ENCODE measurements at places on chromosomes 16 and 17.

DNA sequence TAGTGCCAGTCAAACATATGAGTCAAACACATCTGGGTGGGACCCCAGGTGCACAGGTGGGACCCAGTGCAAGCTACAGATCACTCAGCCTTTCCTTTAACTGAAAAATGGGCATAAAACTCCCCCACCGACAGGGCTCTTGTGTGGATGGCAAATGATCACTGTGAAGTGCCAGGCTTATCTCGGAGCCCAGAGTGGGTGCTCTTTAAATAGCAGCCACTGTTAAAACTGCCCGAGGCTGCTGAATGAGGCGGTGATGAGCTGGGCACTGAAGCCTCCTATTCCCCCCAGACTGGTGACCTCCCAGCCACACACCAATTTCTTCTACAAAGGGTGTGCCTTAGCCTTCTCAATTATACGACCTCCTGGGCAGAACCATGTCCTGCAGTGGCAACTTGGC is 433.8 kb downstream of the SLC39A11 start:
- DNase-seq, result no peak

DNA sequence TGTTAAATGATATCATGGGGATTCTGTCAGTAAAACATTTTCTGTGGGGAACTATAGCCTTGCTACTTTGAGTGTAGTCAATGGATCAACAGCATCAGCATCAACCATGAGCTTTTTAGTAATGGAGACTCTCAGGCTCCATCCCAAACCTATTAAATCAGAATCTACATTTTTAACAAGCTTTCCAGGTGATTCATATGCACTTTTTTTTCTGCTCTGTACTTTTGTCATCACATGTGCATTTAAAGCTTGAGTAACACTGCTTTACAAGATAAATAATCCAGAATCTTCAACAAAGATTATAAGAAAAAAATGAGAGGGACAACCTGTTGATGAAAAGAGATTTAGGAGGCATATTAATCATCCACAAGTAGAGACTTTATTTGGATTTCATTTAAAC is 23.5 kb downstream of the NUP93 start:
- no peak for DNase-seq

- no peak for DNase-seq
Measured at GRCh38 chr16:30662449-30662848, 4.2 kb downstream of the FBRS start.

DNA sequence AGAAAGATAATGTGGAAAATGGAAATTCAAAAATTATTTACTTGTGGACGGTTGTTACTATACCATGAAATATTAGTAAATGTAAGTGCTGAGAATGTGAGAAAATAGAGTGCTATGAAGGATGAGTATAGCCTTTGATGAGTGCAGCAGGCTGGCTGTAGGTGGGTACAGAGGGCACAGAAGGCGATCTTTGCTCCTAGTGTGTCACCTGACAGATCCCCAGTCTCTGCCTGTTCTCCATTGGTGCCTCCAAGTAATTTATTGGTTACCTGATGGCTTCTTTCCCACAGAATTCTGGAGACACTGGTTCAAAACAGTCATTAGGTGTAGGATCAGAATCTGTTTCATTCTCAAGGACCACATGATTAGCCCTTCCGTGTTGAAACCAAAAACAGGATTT is 28.9 kb downstream of the ABCA9 start:
- no peak for DNase-seq

DNA sequence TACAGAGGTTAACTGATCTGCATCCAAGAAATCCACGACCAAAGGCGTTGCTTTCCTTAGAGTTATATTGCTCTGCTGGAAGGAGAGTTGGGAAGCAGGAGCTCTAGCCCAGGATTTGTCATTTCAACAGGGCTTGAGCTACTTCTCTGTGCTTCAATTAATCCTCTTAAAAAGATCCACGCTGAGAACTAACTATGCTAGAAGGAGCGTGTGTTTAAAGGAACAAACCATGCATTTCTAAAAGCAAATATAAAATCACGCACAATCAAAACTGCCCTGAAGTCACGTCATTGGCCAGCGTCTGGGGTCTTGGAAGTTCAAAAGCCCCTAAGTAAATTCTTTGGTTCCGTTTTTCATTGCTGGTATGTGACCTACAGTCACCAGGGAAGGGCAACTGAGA is 1.1 kb downstream of the ARL6IP1 start:
- no peak for DNase-seq

- no peak for DNase-seq
Measured at GRCh38 chr17:74776990-74777389, 845 bp upstream of the NAT9 start.

GRCh38 chr16:81278526-81278925 is 36.2 kb upstream of the GAN start:
- DNase-seq, result no peak

DNA sequence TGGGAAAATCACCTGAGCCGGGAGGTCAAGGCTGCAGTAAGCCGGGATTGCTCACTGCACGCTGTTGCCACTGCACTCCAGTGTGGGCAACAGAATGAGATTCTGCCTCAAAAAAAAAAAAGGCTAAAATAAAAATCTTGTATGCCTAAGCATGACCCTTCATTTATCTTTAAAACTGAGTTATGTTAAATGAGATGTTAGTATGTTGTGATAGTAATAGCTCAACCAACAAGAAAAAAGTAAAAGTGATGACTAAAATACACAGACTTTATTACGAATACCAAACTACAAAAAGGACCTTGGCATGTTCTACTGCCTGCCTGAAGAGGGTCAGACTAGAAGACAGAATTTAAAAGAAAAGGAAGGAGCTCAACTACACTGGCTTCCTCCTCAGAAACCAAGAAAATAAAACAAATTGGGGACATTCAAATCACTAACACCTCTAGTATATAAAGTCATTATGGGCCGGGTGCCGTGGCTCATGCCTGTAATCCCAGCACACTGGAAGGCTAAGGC is 4.4 kb downstream of the SMURF2 start:
- no peak for DNase-seq

GRCh38 chr16:84175350-84176081 is 11.3 kb downstream of the TAF1C start:
- DNase-seq, result peak; percentile 10

- no peak for DNase-seq
Measured at GRCh38 chr17:53390575-53390974, 432.2 kb upstream of the KIF2B start.

GRCh38 chr16:12869698-12870427 is 31.5 kb upstream of the SHISA9 start:
- DNase-seq, result no peak

- no peak for DNase-seq
Measured at GRCh38 chr16:89884041-89884421, 10.6 kb downstream of the TCF25 start.

DNA sequence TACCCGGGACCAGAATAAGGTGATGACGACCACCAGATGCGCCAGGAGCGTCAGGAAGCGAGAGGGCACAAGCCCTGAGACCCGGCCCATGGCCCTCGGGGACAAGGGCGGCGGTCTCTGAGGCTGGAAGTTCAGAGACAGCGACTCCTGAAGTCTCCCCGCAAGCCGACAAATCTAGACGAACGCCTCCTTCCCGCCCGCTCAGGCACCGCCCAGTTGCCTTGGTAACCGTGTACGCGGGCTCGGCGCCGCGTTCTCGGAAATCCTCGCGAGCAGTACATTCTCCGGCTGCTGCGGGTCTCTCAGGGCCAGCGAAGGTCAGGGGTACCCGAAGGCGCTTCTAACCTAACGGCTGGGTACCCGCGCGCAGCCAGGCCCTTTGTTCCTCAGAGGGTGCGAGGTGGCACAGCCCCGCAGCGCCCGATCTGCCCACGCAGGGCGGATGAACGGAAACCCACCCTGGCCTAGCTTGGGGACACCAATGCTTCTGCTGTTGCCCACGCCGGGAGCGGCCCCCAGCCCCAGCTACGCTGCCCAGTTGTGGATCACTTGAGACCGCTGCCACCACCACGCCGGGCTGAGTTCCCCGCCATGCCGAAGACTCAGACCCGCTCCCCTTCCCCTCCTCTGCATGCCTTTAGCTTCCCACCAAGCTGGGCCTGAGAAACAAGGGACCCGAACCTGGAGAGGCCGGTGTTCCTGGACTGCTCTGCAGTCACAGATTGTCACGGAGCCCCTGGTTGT is at the start of gene TMEM107:
TSS of gene TMEM107 (minus strand) at position 184 of the 744 bp plus-strand sequence. CDS start at position 90, 94 bp downstream.
- DNase-seq, result peak; percentile 91

DNA sequence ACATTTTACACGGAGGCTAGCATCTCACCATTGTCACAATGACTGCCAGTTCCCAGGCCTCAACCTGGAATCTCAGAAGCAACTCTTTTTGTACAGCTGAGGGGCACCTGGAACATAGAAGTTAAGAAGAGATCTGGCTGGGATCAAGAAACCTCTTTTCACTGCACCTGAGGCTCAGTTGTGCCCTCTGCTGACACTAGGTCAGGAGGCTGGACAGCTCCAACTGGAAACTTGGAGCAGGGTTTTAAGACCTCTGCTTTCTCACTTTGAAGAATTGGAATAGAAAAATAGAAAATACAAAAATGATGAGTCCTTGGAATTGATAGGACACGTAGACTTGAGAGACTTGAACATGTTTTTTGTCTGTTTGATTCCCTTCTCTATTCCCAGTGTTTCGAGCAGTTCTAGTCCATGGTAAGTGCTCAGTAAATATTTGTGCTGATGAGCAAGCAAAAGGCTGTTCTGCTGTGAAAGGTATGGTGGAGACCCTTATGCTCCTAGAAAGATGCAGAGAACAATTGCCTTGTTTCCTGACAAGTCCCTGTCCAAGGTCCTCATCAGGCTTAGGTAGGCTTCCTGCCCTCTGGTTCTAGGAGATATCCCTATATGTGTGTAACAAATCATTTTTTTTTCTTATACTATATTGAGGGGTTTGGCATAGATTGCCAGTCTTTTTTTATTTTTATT is 13.6 kb upstream of the PPM1D start:
- DNase-seq, result no peak

DNA sequence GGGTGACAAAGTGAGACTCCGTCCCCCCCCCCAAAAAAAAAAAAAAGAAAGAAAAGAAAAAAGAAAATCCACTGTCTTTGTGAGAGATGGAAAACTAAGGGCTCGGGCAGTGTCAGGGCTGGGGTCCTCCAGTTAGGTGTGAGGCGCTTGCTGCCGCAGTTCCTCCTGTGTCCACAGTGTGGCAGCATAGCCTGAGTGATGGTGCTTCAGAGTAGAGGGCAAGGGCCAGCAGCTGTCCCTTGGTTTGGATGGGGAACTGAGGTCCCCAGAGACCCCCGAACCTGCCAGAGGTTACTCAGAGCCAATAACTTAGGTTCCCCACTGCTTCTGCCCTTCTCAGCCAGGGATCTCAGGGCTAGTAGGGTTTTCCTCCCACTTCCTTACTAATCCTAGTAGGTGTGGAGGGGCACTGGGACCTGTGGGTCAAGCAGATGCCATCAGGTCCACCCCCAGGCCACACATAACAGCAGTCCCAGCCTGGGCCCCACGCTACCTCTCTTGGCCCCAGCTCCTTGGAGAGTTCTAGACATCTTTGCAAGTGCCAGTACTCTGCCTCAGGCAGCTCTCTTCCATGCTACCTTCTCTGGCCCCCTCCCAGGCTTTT is 7.9 kb upstream of the LLGL1 start:
- DNase-seq, result peak; percentile 78

DNA sequence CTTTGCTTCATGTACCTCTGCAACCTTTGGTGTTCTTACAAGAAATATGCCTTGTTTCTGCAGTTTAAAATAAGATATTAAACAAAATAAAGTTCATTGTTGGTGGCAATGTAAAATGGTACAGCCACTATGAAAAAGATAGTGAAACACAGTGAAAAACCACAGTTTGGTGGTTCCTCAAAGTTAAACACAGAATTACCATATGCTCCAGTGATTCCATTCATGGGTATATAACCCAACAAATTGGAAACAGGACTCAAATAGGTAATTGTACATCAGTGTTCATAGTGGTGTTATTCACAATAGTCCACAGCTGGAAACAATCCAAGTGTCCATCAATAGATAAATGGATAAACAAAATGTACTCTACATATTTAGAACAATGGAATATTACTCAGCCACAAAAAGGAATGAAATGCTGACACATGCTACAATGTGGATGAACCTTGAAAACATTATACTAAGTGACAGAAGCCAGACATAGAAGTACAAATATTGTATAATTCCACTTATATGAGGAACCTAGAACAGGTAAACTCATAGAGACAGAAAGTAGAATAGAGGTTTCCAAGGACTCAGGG is 49.2 kb downstream of the CUEDC1 start:
- no peak for DNase-seq

DNA sequence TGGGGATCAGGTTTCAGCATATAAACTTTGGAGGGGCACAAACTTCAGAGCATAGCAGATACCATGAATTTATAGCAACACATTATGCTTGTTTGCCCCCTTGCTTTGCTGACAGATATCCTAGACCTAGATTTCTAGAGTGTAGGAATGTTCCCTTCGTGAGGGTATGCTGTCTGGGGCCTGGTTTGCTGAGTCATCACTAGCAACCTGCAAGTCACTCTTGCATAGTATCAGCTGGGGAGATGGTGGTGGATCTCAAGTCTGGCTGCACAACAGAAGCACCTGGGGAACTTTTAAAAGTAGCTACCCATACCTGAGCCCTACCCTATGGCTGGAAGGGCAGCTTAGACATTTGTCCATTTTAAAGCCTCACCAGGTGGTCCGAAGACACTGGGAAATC is 22.3 kb upstream of the HSBP1 start:
- DNase-seq, result no peak

- DNase-seq, result no peak
Measured at GRCh38 chr17:15377616-15378015, 36.2 kb upstream of the TEKT3 start.

DNA sequence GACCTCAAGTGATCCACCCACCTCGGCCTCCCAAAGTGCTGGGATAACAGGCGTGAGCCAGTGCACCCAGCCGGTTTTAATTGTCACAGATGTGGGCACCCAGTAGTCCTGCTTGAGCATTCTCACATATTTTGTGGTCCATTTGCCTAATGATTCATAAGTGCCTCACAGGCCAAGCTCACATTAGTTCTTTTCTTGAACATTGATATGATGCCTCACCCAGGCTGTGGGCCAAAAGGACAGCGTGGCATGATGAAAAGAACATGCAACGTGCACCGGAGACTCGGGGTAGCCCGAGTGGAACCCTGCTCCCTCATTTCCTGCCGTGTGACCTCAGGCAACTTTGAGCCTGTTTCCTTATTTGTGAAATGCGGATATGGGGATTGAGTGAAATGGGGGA is 181.9 kb downstream of the SNX29 start:
- DNase-seq, result no peak

GRCh38 chr17:74427048-74427762 is 4.7 kb upstream of the GPRC5C start:
- no peak for DNase-seq

DNA sequence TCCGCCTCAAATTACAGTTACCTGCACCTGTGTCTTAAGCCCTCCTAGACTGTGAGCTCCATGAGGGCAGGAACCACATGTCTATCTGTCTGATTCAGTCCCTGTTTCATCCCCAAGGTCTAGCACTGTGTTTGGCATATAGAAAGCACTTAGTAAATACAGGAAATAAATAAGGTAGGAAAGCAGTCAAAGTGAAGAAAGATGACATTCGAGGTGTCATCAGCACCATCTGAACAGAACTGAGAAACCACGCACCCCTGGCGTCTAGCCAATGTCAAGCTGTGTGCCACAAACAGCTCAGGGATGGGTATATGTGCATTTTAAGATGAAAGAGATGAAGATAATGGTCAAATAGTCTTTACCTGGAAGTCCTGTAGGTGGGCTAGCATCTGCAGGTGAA is 79.6 kb upstream of the ATP2A3 start:
- DNase-seq, result peak; percentile 68
